ENCODE measurements at places on chromosomes 3 and 15.

- no peak for DNase-seq
Observed at GRCh38 chr3:160804762-160805161, 48.7 kb downstream of the PPM1L start.

GRCh38 chr15:42621386-42621785 is 46.0 kb downstream of the STARD9 start:
- DNase-seq: no peak

GRCh38 chr3:134971306-134971705 is 176.2 kb downstream of the EPHB1 start:
- DNase-seq: no peak

DNA sequence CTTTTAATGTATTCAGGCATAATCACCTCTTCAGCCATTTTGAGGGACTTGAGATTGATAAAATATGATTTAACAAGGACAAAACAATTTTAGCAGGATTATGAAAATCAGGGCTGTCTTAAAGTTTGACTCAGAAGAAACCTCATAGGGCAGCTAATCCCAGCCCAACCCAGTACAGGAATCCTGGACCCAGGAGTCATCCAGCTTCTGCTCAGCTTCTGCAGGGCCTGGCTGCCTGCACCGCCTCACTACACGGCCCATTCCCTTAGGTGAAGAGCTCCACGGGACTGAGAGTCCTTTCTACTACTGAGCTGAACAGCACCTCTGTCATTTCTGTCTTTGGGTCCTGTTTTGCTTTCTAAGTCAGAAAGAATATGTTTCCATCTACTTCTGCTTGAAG is 37.5 kb downstream of the ARHGAP31 start:
- no peak for DNase-seq

GRCh38 chr15:69462030-69462492 is 9.4 kb downstream of the RPLP1 start:
- peak; percentile 66 for DNase-seq

- no peak for DNase-seq
Observed at GRCh38 chr3:2589336-2589969, 490.8 kb downstream of the CNTN4 start.

- no peak for DNase-seq
Observed at GRCh38 chr15:63323798-63324563, 46.6 kb downstream of the APH1B start.

DNA sequence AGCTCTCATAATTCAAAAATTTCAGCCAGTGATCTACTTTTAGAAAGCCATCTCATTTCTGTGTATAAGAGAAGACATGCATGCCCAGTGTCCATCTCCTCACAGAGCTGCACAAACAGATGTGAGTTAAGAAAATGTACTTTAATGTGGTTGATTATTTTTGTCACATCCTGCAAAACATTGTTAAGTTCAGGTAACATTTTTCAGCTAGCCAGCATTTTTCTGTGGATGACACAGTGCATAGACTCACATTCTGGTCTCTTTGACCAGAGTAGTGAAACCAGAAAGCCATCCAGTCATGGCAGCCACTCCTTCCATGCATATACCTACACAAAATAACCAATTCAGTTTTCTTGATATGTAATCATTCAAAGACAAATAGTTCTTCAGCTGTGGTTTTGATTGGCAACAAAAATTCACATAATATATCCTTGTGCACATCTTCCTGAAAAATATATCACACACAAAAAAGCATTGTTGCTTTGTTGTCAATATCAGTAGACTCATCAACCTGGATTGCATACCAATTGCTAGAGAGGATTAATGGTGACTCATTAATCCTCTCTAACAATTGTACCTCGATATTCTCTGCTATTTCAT is 2.1 kb upstream of the PLSCR1 start:
- no peak for DNase-seq

DNA sequence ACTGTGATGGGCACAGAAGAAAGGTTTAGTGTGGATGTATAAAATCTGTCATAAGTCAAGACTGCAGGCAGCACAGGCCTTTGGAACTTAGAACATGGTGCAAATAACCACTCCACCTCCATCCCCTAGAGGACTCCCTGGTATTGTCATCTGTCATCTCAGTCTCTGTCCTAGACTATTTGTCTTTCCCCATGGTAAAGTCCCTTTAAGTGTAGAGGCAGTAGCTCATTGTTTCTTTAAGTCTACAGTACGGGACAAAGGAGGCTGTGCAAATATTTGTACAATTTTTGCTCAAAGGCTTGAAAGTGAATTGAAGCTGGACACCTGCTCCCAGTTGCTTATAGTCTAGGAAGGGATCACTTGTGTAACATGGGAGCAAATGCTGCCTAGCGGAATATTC is 3.2 kb upstream of the PXYLP1 start:
- DNase-seq: no peak

- DNase-seq: no peak
Observed at GRCh38 chr3:138359919-138360868, 11.8 kb downstream of the MRAS start.

- DNase-seq: no peak
Observed at GRCh38 chr3:17891139-17891856, 148.9 kb upstream of the TBC1D5 start.

DNA sequence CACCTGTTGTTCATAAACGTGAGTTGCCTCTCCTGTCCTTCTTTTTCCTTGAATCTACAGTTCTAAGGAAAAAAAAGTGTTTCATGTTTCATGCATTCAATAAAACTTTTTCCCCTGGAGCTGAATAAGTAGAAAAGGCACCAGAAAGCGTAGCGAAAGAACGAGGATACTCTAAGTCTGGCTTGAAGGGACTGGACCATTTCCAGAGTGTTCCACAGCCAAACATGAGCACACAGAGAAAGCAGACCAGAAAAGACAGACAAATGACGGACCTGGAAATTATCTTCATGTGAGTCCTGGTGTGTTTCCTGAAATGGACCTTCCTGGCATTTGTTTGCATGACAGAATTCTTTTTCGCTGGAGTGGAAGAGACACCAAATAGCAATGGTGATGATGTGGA is 204.7 kb downstream of the SV2B start:
- no peak for DNase-seq

- no peak for DNase-seq
Observed at GRCh38 chr3:53815067-53815466, 31.2 kb downstream of the CHDH start.

DNA sequence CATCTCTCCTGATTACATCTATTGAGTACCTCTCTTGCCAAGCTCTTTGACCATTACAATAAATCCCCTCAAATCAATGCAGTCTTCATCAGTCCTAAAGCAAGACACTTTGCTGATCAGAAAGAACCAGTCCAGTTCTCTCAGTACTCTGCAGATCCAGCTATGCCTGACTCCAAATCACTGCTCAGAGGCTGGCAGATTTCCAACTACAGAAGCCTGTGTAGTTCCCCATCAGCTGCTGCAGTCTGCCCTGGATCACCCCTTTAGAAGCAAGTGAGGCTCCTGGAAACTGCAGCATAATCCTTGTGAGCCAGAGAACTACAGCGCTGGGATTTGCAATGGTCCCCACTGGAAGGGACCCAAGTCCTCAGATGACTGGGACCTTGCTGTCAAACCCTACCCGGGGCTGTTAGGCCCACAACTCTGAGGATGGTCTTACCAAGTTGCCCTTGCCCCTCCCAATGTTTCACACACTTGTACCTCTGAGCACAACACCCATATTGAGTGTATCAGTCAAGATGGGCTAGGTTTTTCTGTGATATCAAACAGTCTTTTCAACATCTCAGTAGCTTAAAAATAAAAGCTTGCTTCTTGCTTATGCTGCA is 81.9 kb upstream of the TOPAZ1 start:
- no peak for DNase-seq

GRCh38 chr3:149145356-149145755 is 15.9 kb downstream of the HPS3 start:
- no peak for DNase-seq

GRCh38 chr15:42057799-42058646 is 36.3 kb downstream of the PLA2G4D start:
- DNase-seq: no peak

GRCh38 chr3:140756240-140757016 is 78.6 kb downstream of the TRIM42 start:
- DNase-seq: no peak

DNA sequence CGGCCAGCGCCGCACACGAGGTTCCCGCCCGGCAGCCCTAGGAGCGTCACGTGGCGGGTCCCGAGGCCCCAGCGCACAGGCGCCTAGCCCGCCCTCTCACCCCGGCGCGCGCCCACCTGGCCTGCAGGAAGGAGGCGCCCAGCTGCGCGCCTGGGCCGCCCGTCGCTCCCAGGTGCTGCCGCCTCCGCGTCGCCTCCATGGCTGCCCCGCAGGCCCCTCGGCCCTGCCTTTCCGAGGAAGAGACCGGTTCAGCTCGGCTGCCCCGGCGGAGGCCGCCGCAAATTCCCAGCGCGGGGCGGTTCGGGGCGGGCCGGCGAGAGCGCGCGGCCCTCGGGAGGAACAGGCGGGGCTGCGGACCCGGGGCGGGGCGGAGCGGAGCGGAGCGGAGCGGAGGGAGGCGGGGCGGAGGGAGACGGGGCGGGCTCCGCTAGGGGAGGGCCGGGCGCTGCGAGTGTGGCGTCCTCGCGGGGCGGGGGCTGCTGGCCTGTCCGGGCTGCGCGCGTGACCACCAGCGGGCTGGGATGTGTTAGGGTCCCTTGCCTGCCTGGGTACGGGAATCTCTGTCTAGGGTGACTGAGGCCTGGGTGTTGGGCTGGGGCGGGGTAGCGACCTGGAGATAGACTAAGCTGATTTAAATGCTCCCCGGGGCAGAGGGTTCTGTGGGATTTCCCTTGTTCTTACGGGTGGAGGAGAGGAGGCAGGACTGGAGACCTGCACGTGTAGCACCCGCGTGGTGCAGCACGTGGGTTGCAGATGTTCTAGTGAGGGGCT is at the start of gene CLN6:
CLN6 (minus strand) TSS at position 343 of the 771 bp plus-strand sequence; CDS start at position 199, 144 bp downstream.
- DNase-seq: peak; percentile 89

DNA sequence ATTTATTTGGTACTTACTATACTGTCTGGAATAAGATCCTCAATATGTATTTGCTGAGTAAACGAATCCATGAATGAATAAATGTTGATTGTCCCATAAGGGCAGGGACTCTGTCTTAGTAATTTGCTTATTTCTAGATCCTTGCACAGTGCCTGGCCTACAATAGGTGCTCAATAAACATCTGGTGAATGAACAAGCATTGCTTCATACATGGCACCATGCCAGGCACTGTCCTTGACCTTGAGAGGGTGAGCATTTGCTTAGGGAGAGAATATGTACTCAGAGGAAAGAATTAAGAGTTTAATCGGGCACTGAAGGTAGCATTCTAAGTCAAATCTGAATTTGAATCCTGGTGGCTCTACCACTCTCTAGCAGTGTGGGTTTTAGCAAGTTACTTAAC is 282.1 kb downstream of the THSD4 start:
- no peak for DNase-seq

GRCh38 chr15:52584414-52584813 is 15.6 kb upstream of the ARPP19 start:
- no peak for DNase-seq

DNA sequence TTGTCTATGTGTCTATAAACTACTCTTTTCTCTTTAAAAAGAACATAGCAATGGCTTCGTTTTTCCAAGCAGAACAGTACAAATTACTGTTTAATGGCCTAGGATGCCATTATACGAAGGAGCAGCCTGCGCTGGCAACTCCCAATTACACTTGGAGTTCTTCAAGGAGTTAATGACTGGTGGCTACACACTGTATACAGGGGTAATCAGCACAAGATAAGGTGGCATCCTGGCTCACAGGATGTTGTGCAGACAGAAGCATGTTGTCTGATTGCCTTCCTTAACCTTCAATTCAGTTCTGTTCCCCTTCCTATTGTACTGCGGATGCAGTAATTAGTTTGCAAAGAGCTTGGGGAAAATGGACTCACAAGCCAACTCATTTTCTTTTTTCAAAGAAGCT is 250.7 kb upstream of the ROBO2 start:
- DNase-seq: no peak

GRCh38 chr3:128487813-128488635 is 5.0 kb downstream of the GATA2 start:
- peak; percentile 89 for DNase-seq

- no peak for DNase-seq
Observed at GRCh38 chr3:49665822-49666519, 8.2 kb upstream of the APEH start.

- no peak for DNase-seq
Observed at GRCh38 chr3:152357587-152357986, 88.9 kb downstream of the MBNL1 start.

GRCh38 chr15:73370151-73370550 is 1.4 kb upstream of the HCN4 start:
- no peak for DNase-seq

- DNase-seq: peak; percentile 65
Observed at GRCh38 chr15:78192826-78193594, 41.4 kb downstream of the ACSBG1 start.

- no peak for DNase-seq
Observed at GRCh38 chr3:4533489-4534443, 40.6 kb downstream of the ITPR1 start.
